NCI-H1105 (cell line): ENCODE measurements at places on chromosomes 3 and 15.
A peak's percentile ranks its signal among the peaks of the same experiment; 100 is the strongest.

GRCh38 chr3:31439890-31440750 lies 92.6 kb upstream of the STT3B start:
- no peak for DNase-seq

DNA sequence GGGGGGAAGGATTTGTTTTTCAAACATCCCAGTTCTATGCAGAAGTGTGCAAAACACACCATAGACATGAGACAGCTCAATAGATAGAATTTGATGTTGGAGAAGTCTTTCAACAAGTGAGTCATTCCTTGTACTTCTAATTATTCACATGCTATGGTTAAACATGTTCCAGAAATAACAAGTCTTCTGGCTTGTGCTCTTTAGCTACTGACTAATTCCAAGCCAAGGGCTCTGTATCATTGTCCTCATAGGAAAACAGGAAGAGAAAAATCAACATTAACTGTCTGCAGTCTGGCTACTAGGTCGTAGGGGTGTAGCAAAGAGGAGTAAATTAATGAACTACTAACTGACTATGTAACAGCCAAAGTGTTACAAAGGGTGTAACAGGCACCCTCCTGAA lies 25.8 kb downstream of the LDHAL6B start:
- no peak for DNase-seq

DNA sequence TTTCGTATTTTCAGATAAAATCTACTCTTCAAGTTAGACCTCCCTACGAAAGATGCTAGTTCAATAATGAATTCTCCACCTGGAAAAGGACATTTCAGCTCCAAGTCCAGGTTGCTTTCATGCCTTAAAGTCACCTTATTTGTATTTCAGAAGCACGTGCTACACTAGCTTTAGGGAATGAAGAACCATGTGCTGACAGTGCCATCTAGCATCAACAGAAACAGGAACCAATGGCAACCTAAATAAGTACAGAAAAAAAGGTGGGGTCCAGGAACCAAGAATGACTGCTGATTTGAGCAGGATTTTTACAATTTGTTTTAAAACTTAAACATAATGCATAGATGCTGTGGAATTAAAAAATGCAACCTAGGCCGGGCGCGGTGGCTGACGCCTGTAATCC lies 77.6 kb upstream of the SNRPN start:
- no peak for DNase-seq

- no peak for DNase-seq
Observed at GRCh38 chr15:56184516-56184915, 59.2 kb downstream of the RFX7 start.

GRCh38 chr15:67828969-67829646 lies 3.8 kb downstream of the SKOR1 start:
- DNase-seq, result no peak

DNA sequence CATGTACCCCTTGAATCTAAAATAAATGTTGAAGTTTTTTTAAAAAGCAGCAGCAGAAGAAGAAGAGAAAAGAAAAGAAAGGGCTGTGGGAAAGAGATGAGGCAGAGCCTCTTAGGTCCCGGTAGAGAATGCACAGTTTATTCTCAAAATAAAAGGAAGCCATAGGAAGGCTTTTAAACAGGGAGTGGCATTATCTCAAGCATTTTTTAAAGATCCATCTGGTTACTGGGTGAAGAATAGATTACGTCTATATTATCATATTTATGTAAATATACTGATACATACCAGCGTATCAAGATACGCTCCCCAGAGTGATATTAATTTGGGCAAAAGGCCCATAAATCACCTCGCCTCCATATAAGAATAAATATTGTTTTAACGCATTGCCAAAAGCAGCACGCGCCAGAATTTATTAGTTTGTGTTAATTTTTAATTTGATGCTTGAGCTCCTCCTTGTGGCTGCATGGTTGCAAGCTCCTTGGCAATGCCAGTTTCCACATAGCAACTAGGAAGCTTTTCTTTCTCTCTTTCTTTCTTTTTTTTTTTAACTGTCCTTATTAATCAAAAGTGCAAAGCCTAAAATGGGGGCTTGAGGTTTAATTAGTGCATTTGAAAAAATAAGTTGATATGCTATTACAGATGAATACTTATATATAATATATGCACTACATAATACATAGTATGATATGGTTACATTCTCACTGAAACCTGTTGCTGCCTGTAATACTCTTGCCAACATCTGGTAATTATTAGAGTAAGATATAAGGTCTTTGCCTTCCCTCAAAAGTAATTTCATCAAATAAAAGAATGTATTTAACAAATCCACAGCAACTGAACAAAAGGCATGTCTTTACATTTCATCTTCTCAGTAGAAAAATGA lies 242.8 kb upstream of the UBE2E2 start:
- peak; percentile 24 for DNase-seq

- no peak for DNase-seq
Observed at GRCh38 chr3:136617198-136617597, 135.0 kb downstream of the STAG1 start.

DNA sequence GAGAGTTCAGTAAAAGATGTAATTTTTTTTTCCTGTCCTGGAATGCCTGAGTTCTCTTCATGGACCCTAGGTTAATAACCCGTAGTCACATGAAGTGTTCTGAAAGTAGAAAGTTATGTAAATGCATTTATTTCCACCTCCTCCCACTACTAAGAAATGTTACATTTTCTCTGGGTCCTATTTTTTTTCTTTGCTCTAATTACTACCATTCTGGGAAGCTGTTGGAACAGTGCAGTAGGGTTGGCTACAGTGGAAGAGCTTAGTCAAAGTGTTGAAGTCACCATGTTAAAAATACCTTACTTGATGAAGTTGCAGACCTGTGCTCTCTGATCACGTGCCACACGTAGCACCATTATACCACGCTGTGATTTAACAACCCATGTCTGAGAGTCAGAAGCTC lies 153.8 kb upstream of the TSC22D2 start:
- DNase-seq, result no peak

DNA sequence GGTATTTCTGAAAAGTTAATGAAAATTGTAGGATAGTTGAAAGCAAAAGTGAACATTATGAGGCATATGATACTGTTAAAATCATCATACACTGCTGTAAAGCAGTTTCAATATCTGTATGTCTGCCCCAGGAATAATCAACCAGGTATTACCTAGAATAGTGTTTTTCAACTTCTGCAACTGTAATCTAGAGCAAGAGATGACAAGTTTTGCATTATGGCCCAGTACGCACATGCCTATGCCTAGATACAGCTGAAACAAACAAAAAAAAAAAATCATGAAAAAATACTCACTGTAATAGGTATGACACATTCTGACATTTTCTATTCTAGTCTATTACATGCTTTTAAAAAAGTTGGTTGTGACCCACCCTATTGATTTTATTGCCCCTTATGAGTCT lies 240.7 kb upstream of the ST8SIA2 start:
- no peak for DNase-seq

- DNase-seq, result no peak
Observed at GRCh38 chr3:71262364-71263265, 320.9 kb downstream of the FOXP1 start.

DNA sequence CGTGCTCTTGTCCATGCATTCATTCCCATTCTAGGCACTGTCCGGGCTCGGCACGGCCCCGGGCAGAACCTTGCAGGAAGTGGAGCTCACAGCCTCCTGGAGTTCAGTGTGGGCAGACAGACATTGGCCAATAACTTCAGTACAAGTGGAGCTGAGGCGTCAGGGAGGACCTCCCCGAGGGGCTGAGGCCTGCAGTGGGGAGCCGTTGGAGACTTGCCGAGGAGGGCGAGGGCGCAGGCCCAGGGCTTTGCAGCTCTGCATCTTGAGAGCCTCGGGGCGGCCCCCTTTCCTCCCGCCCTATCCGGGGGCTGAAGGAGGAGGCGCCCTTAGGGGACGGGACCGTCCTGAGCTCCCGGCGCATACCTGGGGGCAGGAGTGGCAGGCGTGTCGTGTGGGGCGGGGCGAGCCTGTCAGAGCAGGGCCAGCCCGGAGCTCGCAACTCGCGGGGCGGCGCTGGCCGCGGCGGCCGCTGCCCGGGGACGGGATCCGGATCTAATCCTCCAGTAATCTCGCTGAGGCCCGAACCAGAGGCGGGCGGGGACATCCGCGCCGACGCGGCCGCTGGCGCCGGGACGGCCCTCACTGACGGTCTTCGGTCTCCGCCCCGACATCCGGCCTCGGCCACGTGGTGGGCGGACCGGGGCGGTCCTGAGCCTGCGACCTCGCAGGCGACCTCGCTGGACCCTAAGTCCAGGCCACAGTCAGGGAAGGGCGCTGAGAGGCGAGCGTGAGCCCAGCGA lies at the start of gene ACY1:
TSS of gene ACY1 (plus strand) at position 698 of the 740 bp plus-strand sequence. CDS start 530 bp downstream, outside the sequence.
- DNase-seq, result no peak

DNA sequence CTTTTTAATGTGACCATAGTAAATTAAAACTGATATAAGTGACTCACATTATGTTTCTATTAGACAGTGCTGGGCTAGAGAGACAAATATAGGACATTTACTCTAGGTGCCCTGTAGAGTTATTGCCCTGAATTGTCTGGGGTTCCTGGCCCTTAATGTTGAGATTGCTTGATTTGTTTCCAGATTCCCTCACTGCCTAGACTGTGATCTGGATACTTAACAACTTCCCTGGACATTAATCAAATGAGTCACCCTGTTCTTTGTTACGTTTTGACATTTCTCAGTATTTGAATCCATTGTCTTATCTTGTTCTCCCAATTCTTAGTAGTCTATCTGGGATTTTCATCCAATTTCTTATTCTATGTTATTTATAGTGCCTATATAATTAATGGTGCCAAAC lies 65.8 kb downstream of the DTWD1 start:
- DNase-seq, result no peak

DNA sequence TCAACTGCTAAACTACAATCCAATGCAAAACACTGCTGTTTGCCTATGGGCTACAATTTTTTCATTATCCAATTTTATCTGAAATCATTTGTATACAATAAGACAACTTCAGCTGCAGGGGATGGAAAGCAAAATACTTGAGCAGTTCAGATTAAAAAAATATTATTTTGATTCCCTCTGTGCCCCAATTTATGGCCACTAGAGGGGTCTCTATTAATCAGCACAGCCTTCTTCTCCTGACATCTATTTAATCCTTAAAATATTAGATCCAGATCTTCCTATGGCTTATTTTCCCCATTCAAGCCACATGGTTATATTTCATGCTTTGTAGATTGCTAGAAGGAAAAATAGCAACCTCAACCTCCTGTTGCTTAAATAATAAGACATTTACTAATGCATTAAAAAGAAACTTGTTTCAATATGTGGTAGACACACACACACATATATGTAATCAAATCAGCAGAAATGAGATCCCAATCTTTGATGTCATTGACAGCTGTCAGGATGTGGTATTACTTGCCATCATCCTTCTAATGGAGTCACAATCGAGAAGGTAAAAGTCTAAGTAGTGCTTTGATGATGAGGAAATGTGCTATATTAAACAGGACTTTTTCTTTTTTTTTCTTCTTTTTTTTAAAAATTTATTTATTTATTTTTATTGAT lies 104.2 kb downstream of the P2RY1 start:
- DNase-seq, result no peak

DNA sequence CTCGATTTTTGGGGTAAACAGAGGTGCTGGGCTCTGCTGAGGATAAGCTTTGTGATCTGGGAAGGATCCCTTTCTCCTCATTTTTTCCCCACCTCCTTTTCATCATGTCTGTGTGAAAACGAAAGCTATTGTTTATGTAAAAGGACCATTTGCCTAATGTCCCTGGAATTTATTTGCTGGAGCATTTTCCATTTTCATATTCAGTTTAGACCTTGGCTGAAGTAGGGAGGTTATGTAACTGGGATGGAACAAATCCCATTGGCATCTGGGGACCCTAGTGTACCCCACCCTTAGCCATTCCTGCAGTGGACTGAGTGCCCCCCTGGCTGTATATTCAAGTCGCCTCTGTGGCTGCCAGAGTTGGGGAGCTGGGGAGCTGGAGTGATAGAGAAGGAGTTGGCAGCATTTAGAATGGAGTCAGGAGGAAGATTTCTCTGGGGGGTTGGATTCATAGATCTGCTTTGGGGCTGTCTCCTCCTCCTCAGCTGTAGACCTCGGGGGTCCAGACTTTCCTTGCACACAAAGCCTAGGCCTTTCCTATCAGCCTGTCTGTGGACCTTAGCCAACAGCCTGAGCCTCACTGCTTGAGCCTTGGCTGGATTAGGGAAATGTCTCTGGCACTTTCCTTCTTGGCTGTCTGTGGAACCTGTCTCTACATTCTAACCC lies 270.4 kb upstream of the CTDSPL start:
- DNase-seq, result no peak

DNA sequence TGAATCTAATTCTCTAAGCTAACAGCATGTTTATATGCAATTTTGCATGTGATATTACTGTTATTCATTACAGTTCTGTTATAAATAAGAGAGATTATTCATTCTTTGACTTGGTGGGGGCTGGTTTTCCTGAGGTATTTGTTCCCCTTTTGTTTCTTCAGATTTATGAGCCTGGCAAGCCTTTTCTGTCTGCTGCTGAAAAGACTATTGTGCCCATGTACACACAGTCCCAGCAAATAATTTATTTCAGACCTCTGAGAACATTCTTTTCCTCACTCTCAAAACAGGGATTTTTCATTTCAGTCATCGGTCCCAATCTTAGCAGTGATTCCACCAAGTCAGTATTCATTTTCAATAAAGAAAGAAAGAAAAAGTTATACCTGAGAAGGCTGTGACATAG lies 716.8 kb downstream of the NSUN3 start:
- DNase-seq, result no peak

GRCh38 chr3:175224051-175224450 lies 364.9 kb downstream of the NAALADL2 start:
- peak; percentile 69 for DNase-seq

DNA sequence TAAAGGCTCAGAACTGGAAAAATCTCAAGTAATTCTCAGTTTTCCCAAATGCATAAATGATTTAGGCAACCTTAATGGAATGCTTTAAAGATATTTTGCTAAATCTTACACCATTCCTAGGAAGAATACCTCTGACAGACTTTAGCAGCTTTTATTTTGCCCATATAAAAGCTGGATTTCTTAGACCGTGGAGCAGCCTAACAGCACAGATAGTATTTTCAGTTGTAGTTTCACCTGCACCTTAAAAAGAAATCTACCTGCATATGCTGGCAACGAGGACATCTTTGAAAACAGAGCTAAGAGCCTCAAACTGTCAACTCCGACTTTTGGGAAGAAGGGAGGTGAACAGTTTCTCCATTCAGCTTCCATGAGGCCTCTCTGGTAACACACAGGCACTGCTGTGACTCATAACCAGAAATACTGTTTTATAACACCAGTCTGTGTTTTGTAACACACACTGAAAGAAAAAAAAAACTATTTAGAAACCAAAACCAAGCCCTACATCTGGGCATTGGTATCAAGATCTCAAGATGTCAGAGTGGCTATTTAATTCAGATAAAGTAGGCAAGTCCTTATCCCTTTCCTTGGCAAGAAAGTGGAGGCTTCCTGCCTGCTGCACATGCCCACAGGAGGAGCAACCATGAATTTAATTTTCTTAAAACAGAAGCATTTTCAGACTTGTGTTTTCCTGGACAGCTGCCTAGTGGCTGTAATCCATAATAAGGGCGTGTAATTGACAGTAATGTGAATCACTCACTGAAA lies 181.5 kb upstream of the ICE2 start:
- no peak for DNase-seq

GRCh38 chr3:149186721-149187120 lies 34.9 kb downstream of the CP start:
- DNase-seq, result no peak
